GM12891 (cell line): ENCODE measurements at places on chromosomes 12 and 14.

GRCh38 chr12:54526812-54527630 lies 22.4 kb upstream of the PDE1B start:
- DNase-seq: no peak

- no peak for DNase-seq
Observed at GRCh38 chr12:109435428-109436187, 41.5 kb downstream of the KCTD10 start.

GRCh38 chr14:61145903-61146481 lies 135.1 kb downstream of the TMEM30B start:
- DNase-seq: no peak

DNA sequence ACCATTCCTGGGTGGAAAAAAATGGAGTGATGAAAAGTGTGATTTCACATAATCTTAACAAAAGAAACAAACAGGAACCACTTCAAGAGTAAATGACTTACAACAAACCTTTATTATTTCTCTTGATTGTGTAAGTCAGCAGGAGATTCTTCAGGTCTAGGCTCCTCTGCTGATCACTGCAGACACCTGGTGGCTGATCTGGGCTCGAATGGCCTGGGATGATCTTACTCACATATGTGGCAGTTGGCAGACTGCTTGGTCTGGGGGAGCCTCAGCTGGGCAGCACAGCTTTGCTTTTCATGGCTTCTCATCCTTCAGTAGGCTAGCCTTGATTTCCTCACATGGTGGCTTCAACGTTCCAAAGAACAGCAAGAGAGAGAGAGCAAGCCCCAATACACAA lies 215.4 kb upstream of the PRICKLE1 start:
- DNase-seq: no peak

GRCh38 chr14:69987406-69988121 lies 108.3 kb downstream of the SMOC1 start:
- DNase-seq: no peak

- no peak for DNase-seq
Observed at GRCh38 chr14:101399737-101400517, 161.4 kb upstream of the DIO3 start.

DNA sequence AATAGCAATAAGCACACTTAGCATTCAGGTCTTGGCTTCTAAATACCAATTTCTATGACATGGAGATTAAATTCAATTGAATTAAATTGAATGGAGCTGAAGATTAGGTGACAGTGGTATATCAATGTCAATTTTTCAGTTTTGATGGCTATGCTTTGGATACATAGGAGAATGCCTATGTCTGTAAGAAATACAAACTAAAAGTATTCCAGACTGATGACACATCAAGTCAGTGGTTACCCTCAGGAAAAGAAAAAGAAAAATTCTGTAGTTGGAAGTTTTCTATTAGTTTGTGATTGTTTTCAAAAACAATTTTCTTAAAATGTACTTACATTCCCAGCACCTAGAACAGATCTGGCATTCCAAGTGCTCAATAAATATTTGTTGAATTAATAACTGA lies 4.9 kb upstream of the DCAF4 start:
- no peak for DNase-seq

- no peak for DNase-seq
Observed at GRCh38 chr14:77843195-77843594, 43.3 kb downstream of the ADCK1 start.

DNA sequence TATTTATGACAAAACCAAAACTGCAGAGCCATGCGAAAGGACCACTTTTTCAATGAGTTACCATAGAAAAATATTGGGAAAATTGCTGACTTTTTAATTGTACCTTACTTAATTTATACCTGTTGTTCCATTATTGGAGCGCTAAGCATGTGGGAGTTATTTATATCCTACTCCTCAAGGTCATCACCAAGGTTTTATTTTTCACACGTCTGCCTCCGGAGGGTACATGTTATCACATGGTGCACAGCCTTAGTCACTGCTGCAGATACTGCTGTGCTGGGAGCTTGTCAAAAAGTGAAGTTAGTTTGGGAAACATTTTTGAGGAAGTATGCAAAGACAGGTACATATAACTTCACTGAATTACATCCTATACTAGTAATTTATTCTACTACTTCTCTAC lies 1444.3 kb downstream of the AACS start:
- DNase-seq: no peak

DNA sequence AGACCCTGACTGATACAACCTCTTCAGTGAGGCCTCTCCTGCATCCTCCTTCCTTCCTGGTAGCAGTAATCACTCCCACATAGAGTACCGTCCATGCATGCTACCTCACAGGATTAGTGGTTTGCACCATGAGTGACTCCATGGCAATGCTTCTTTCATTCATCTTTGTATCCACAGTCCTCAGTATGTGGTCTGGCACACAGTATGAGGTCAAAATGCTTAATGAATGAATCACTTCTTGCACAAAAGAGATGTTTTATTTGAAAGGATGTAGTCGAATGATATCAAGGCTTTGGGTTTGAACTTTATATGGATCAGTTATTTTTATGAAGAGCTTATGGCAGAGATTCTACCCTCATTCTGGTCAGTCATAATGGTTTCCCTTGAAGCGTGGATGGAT lies 42.2 kb downstream of the KCNA5 start:
- DNase-seq: no peak

DNA sequence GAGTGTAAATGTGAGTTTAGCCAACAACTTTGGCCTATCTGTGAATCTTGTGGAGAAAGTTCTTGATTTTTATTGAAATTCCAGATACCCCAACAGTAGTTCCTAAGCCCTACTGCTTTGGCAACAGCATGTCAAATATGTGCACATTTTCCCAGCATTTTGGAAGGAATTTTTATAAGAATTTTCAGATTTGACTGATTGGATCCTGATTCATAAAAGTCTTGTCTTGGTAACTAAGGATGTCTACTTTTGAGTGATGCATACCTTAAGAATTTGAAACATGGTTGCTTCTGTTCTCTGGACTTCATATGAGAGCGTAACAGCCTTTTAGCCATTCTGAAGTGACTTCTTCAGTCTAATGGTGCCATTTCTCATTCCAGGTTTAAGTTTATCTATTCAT lies 106.7 kb downstream of the ANO4 start:
- no peak for DNase-seq

DNA sequence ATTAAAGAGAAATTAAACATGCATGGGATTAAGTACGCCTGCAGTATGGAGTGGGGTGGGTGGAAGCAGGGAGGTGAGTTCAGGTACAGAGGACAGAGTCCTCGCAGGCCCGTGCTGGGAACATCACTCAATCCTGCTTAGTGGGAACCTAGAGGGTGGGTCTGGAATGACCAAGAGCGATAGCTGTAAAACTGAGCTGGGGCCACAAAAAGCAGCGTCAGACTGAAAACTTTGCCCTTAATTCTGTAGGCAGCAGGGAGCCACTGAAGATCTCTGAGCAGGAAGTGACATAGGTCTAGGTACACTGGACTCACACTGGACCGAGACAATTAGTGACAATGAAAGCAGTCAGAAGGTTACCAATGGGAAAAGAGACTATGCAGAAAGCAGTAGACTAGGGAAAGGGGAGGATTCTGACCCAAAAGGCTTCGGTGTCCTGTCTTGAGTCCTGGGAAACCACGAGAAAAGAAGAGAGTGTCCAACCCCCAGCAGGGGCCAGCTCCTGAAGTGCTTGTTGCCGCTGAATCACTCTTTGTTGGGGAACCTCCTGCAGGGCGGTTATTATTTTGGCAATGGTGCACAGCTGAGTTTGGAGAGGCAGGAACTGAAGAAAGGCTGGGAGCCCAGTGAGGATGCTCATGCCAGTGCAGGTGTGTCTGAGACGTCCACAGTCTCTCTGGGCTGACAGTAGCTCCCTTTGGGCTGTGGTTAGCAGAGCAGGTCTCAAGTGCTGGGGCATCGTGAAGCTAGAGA lies 97.4 kb downstream of the PLXNC1 start:
- DNase-seq: no peak

DNA sequence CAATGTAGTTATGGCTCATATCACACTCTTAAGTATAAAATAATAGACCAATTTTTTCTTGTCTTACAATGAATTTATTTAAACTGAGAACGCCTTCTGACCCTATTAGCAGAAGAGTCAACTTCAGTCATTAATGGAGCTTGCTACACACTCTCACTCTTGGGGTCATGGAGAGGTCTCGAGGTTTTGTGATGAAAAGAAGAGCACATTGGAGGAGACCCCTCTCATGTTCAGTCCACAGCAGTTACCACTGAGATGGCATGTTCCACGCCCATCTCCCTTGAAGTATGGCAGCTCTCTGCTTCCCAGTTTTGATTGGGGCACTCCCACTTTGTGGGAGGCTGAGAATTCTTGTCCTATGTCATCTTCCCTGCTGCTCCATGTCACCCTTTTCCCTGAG lies 266.4 kb downstream of the RPS29 start:
- no peak for DNase-seq

- no peak for DNase-seq
Observed at GRCh38 chr12:49066120-49066519, 3.7 kb downstream of the RHEBL1 start.

GRCh38 chr12:1842905-1843640 lies 22.7 kb downstream of the LRTM2 start:
- DNase-seq: no peak

DNA sequence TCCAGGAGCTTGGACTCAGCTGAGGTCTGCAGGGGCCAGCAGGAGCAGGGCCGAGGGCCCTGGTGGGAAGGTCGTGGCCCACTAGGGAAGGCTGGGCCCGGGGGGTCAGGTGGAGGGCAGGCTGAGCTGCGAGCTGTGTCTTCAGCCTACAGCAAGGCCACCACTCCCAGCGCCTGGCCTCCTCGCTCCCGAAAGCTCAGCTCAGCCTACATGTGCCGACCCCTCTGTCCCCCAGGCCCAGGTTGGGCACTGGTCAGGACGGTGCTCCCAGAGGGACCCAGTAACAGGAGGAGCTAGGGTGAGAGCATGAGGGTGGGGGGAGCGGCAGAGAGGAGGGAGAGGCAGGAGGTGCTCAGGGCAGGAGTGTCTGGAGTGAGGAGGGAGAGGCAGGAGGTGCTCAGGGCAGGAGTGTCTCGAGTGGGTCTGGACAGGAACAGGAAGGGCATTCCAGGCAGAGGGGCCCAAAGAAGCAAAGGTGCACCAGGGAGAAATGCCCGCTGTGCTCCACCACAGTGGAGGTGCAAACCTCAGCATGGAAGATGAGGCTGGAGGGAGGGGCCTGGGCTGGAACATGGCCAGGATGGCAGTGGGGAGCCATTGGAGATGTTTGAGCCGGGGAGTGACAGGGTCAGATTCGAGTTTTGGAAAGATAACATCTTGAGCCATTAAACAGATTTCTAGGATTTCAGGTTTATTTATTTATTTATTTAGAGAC lies 29.1 kb upstream of the GPR132 start:
- no peak for DNase-seq

- DNase-seq: no peak
Observed at GRCh38 chr12:48129376-48129775, 10.2 kb downstream of the PFKM start.

DNA sequence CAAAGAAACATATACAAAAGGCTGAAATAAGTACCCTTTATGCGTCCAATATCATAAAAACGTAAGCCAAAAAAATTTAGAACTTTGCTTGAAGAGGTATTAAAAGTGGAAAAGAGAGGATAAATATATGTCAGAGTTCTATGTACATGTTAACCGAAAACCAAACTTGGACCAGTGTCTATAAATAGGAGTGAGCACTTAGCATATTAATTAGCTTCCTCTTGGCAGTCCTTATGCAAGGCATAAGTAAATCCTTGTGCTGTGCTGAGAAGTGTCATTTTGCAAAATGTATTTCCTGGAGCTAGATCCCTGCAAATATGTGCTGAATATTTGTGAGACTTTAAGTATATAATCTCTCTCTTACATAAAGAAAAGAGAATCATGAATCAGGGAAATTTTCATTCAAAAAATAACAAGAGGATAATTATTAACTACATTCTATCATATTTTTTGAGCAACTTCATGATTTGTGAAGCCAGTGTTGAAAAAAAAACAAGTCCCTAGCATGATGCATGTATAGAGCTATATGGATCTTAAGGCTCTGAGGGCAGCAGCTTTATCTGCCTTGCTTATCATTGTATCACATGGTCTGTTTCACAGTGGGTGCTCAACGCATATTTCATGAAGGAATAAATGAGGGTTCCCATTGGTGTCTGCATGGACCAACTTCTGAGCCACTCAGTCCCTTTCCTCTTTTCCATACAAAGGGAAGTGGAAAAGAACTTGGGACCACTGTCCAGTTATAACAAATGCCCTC lies 326.1 kb downstream of the PDZRN4 start:
- no peak for DNase-seq

GRCh38 chr14:68650404-68650994 lies 142.4 kb downstream of the ZFP36L1 start:
- no peak for DNase-seq

DNA sequence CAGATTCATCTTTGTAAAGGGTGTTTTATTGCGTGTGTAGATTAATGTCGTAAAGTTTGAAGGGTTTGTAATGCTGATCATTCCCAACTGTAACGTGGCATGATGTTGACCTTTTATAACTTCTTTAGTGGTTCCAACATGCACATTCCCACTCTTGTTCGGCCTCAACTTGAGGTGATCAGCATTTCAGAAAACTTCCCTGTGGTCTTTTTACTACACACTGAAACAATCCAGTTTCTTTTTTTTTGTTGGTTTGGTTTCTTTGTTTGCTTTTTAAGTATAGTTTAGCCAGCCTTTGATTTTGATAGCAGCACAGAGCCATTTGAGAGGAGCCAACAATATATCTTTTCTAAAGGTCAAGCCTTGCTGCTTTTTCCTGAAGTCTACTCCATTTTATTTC lies 22.8 kb downstream of the UTP20 start:
- no peak for DNase-seq

GRCh38 chr12:128259556-128260070 lies 7.4 kb upstream of the TMEM132C start:
- DNase-seq: no peak

DNA sequence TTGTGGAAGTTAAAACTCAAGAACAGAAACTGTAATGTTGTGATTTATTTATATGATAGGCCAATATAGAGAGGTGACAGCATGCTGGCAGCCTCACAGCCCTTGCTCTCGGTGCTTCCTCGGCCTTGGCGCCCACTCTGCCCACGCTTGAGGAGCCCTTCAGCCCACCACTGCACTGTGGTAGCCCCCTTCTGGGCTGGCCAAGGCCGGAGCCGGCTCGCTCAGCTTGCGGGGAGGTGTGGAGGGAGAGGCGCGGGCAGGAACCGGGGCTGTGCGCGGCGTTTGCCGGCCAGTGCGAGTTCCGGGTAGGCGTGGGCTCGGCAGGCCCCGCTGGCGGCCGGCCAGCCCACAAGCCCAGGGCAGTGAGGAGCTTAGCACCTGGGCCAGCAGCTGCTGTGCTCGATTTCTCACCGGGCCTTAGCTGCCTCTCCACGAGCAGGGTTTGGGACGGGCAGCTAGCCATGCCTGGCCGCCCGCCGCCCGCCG lies 65.8 kb upstream of the SLC8A3 start:
- DNase-seq: no peak
